Naive thymus-derived CD4-positive, alpha-beta T cell (primary cell): ENCODE measurements at places on chromosomes 6 and 20.

DNA sequence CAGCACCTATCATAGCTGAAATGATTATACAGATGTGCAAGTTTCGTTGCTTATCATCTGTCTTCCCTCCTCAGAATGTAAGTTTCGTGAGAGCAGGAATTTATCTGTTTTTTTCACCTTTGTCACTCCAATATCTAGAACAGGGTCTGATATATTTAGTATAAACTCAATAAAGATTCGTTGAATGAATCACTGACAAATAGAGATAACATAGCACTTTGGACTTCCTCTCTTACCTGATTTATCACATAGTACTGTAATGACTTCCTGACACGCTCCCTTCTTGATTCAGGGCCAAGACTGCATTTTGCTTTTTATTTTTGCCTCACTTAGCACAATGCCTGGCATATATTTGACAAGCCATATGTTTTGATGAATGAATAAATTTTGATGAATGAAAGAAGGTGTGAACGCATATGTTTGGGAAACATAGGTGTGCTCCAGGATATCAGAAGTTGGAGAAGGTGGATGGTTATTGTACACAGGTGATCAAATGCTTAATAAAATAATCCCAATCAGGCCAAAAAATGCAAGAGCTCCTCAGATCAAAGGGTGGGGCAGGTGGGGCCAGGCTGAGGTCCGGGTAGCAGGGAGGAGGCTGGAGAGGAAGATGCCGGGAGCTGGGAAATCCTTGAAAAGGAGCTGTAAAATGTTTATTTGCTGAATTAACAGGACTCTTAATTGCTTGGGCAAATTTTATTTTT is 33.0 kb downstream of the PIM1 start:
- DNase-seq, result no peak
- no peaks in the 10 kb centered on the region for H3K36me3 ChIP-seq
- H3K27me3 ChIP-seq, result no peaks in the 10 kb centered on the region
- H3K4me3 ChIP-seq, result peak overlapping the region; percentile 5

- no peaks in the 10 kb centered on the region for H3K36me3 ChIP-seq
- H3K4me1 ChIP-seq, result no peaks in the 10 kb centered on the region
- H3K4me3 ChIP-seq, result no peak overlapping the region
Measured at GRCh38 chr20:39853050-39853449, 836.0 kb downstream of the MAFB start.

GRCh38 chr6:167648501-167649278 is 178.0 kb upstream of the AFDN start:
- H3K4me3 ChIP-seq, result no peak overlapping the region
- DNase-seq, result no peak
- no peak overlapping the region for H3K27ac ChIP-seq
- no peaks in the 10 kb centered on the region for H3K27me3 ChIP-seq

DNA sequence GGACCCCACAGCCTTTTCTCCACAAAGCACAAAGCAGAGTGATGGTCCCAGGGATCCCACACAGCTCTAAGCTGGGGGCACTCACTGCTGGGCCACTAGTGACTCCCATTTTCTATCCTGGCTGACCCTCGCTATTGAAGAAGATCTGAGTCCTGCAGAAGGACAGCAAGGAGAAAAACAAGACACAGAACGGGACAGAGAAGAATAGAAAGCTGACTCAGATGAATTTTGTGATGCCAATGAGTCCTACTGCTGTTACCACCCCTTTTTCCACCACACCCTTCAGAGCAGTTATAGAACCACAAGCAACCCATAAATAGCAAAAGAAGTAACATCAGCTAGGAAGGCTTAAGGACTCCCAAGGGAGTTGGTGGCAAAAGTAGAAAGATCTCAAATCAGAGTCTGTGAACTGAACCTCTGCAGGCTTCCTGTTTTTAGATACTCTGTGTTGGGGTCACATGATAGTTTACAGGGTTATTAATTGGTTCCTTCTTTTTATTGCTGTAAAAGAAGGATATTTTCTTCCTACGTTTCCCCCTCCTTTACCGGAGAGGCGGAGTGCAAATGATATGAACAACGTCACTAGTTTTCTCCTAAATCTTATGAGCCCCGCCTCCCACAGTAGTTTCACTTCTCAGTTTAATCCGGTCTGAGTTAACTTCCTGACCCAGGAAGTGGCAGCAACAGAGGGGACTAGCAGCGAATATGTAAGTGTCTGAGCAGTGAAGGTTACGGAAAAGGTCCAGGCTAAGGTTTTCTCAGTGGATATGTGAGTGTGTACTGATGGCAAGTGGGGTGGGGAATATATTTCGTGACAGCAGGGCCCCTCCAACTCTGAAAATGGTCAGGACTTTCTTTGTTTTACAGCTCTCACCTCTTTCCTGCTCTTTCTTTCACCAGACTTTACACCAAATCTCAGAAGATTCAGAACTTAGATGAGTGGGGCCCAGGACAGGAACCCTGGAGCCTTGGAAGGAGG is at the start of gene TRIM38:
Gene TRIM38 (plus strand): TSS at position 654 of the 979 bp plus-strand sequence. CDS start 3,721 bp downstream, outside the sequence.
- peak within 1 kb of the TSS; percentile 97 for H3K27ac ChIP-seq
- H3K4me3 ChIP-seq, result peak within 1 kb of the TSS; percentile 73
- H3K4me1 ChIP-seq, result peaks cover 61% of the 10 kb centered on the region
- H3K27me3 ChIP-seq, result no peaks in the 10 kb centered on the region
- DNase-seq, result peak; percentile 88

DNA sequence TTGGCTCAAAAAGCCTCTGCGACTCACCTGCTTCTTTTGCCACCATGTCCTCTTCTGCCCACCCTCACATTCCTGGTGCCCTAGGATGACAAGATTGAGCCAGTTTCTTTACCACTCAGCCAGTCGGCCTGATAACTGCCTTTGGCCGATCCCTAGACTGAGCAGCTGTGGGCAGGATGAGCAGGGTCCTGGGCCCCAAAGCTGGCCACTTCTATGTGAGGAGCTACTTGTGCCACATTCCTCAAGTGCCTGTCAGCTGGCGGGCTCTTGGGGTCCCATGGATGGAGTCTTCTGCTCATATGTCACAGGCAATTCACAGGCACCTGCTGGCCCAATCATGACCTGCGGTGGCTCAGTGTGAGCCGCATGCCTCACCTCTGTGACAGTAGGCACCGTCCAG is 16.5 kb downstream of the DYNLRB1 start:
- no peak overlapping the region for H3K4me3 ChIP-seq
- H3K27me3 ChIP-seq, result no peaks in the 10 kb centered on the region
- no peak for DNase-seq

DNA sequence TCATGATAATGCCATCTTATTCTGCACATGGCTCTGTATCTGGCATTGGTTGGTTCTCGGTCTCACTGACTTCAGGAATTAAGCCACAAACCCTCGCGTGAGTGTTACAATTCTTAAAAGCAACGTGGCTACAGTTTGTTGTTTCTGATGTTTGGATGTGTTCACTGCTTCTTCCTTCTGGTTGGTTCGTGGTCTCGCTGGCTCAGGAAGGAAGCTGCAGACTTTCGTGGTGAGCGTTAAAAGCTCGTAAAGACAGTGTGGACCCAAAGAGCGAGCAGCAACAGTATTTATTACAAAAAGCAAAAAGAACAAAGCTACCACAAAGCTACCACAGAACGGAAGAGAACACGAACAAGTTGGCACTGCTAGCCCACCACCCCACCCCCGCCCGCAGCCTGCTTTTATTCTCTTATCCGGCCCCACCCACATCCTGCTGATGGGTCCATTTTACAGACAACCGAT is 51.1 kb downstream of the MYLIP start:
- no peaks in the 10 kb centered on the region for H3K36me3 ChIP-seq
- peaks cover 10% of the 10 kb centered on the region for H3K4me1 ChIP-seq
- peak overlapping the region; percentile 13 for H3K4me3 ChIP-seq
- H3K27me3 ChIP-seq, result no peaks in the 10 kb centered on the region
- DNase-seq, result peak; percentile 92
- peak overlapping the region; percentile 57 for H3K27ac ChIP-seq

DNA sequence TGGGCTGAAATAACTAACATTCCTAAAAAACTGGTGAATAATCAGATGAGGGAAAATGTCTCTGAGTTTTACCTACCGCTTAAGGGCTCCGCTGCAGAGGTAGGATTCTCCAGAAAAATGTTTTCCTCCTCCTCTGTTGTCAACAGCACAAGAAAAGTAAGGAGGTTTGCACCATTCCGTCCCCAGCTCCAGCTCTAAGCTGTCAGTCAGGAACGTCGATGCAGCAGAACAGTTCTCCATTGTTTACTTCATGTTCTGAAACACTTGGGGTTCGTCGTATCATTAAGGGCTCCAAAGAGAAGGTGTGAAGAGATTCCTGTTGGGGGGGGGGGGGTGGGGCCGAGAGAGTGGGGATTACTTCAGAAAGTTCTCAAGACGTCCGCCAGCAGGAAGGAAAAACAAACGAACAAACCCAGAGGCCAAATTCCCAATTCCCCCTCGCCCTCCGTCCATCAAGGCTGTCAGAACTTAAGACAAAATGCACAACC is 734 bp downstream of the MMS22L start:
- no peak for DNase-seq
- peak overlapping the region; percentile 70 for H3K27ac ChIP-seq
- peak overlapping the region; percentile 90 for H3K4me3 ChIP-seq
- H3K36me3 ChIP-seq, result no peaks in the 10 kb centered on the region

GRCh38 chr6:170089963-170090362 is 200.9 kb downstream of the DLL1 start:
- no peak for DNase-seq
- H3K27ac ChIP-seq, result no peak overlapping the region
- no peaks in the 10 kb centered on the region for H3K36me3 ChIP-seq

DNA sequence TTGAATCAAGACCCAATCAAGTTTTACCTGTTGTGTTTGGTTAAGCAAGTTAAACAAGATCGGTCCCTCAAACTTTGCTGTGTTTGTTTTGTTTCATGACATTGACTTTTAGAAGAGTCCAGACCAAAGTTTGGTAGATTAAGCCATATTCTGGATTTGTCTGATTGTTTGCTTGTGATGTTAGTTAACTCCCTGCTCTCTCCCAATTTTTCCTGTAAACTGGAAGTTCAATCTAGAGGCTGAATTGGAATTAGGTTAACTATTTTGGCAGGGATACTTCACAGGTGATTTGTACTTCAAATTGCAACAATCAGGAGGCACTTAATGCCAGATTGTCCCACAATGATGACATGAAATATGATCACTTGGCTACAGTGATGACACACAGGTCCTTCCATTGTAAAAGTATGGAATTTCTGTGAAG is 13.6 kb upstream of the SH3BGRL2 start:
- no peak overlapping the region for H3K4me3 ChIP-seq
- no peak overlapping the region for H3K27ac ChIP-seq
- no peak for DNase-seq
- no peaks in the 10 kb centered on the region for H3K27me3 ChIP-seq
- no peaks in the 10 kb centered on the region for H3K4me1 ChIP-seq

DNA sequence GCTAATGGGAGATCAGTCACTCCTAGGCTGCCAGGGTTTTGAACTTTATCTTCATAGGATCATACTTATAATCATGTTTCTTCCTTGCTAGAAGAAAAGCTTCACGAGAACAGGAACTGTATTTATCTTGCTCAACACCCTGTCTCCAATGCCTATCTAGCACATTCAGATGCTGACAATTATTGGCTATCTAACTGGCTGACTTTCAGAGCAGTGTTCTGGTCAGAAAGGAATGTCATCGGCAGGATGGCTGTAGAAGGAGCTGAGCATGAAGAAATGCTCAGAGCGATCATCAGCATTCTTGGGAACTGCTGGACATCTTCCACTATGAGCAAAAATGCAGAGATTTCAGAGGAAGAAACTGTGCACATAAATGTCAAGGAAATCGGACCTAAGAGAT is 628.0 kb upstream of the NRSN1 start:
- no peaks in the 10 kb centered on the region for H3K4me1 ChIP-seq
- no peaks in the 10 kb centered on the region for H3K36me3 ChIP-seq
- H3K27ac ChIP-seq, result no peak overlapping the region
- no peak overlapping the region for H3K4me3 ChIP-seq
- no peak for DNase-seq

DNA sequence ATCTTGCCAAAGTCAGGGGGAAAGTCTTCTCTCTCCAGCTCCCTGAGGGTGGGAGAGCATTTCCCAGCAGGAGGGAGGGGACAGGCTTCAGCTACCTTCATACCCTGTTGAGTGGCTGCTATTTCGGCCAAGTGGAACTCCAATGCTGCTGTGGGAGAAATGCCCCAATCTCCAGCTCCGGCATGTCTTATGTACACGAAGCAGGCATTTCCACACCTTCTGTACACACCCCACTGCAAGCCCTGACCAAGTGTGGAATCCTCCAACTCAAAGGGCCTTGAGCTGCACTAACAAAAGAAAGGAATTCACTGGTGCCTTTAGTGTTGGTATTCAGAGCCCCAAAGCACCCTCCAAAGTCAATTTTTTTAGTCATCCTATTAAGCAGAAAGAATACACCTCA is 313.6 kb upstream of the NT5E start:
- H3K36me3 ChIP-seq, result no peaks in the 10 kb centered on the region
- no peaks in the 10 kb centered on the region for H3K4me1 ChIP-seq
- DNase-seq, result no peak
- H3K27ac ChIP-seq, result no peak overlapping the region
- no peaks in the 10 kb centered on the region for H3K27me3 ChIP-seq

DNA sequence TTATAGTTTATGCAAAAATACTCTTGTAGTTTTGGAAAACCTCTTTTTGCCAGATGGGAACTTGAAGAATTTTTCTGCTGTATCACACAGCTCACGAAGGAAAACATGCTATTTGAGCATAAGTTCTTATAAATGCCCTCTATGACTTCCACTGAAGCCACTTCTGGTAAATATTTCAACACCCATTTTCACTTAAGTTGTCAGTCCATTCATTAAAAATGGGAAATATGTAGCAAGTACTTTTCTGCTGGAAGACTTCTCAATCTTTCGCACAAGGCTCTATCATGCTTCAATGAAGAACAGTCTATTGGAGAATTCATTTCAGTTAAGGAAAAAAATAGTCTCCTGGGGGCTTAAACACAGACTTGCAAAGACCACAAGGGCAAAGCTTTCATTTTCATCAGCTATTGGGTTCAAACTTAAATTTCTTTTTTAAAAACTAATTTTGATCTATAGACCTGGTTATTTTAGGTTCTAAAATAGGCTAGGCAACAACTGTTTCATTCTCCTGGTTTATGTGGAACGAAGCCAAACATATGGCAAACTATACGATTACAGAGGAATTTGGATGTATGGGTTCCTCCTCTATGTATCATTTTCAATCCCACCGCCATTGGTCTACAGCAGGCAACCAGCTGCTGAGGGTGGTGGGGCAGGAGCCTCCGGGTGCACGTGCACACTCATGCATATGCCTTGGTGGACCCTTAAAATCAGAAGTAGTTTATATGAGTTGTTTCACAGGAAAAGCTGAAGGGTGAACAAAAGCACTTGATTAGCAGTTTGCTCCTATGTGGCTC is 38.7 kb downstream of the LAMA4 start:
- H3K4me3 ChIP-seq, result no peak overlapping the region
- no peak overlapping the region for H3K27ac ChIP-seq
- no peaks in the 10 kb centered on the region for H3K4me1 ChIP-seq
- no peaks in the 10 kb centered on the region for H3K27me3 ChIP-seq
- H3K36me3 ChIP-seq, result no peaks in the 10 kb centered on the region

- H3K27ac ChIP-seq, result no peak overlapping the region
- no peak for DNase-seq
- no peaks in the 10 kb centered on the region for H3K36me3 ChIP-seq
- H3K4me3 ChIP-seq, result no peak overlapping the region
Measured at GRCh38 chr6:26269531-26270485, 95.2 kb upstream of the BTN3A2 start.

DNA sequence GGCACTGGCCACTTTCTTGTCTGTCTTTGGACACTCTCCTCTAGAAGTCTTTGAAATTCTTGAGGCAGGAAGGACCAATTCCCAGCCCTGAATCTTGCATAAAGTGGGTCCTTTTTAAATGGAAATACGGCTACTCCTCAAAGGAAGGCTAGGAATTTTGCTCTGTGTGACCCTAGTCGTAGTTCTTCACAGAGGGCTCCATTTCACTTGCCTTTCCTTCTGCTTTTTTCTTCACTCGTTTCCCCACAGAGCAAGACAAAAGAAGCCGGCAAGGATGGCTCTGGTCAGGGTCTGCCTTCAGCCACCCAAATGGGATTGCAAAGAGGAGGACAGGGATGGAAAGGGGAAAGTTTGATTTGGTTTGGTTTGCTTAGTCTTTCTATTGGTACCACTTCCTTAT is 25.8 kb downstream of the HLA-E start:
- H3K36me3 ChIP-seq, result no peaks in the 10 kb centered on the region
- H3K27me3 ChIP-seq, result no peaks in the 10 kb centered on the region
- H3K4me3 ChIP-seq, result no peak overlapping the region
